ENCODE measurements at places on chromosomes 16 and 17. TPM values are rescaled to one million over a fixed set of nuclear protein-coding genes. Genes with fewer than 3 reads are reported as not detected.

- no peak for DNase-seq
These were observed 59.0 kb downstream of the SPACA3 start for GRCh38 chr17:33050611-33051140.

DNA sequence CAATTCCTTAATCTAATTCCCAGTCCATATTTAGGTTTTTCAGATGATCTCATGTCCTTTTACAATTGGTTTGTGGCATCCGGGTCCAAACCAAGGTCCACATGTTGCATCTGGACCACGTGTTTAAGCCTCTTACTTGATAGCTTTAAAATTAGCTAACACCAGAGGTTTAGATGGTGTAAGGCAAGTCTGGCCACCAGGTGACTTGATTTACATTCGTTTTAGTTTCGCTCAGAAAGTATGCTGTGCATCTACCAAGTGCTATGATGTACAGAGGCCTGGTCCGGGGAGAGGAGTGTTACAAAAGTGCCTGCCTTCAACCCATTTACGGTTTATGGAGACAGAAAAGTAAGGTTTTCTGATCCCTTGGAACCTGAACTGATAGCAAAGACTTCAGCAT lies 878 bp upstream of the DNAJA2 start:
- DNase-seq: peak; percentile 16

DNA sequence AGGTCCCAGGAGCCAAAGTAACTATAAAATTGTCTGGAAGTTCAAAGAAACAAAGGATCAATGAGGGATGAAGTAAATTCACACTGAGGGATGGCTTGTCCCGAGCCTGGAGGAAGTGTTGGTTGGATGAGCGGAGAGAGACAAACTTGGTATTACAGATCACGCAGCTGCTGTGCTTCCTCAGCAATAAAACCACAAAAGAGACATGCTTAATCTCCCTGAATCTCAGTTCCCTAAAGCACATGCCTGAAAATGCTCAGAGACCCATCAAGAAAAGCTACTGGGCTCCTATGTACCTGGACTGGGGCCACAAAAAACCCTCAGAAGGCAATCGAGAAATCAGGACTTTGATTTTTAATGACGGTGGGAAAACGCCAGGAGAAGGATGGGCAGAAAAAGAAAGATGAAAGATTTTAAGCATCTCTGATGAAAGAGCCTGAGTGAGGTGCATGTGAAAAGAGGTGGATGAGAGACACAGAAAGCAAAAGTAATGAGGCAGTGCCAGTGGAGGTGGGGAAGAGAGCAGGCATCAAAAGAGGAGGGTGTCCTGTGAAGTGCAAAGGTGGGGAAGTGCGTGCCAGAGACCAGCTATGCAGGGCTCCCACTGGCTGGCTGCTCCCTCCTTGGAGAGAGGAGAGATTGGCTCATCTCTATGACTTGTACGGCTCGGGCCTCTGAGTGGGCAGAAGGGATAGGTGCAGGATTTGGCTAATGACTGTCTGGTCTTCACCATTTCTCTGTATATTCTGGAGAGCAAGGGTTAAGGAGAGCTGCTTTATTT lies 143.7 kb downstream of the ABCC12 start:
- no peak for DNase-seq

GRCh38 chr17:48463526-48463925 lies 33.5 kb upstream of the SKAP1 start:
- DNase-seq: no peak

- DNase-seq: no peak
These were observed 17.8 kb downstream of the UBE2Z start for GRCh38 chr17:48925991-48926342.

GRCh38 chr17:2202996-2203575 lies 100.5 kb downstream of the SMG6 start:
- no peak for DNase-seq

DNA sequence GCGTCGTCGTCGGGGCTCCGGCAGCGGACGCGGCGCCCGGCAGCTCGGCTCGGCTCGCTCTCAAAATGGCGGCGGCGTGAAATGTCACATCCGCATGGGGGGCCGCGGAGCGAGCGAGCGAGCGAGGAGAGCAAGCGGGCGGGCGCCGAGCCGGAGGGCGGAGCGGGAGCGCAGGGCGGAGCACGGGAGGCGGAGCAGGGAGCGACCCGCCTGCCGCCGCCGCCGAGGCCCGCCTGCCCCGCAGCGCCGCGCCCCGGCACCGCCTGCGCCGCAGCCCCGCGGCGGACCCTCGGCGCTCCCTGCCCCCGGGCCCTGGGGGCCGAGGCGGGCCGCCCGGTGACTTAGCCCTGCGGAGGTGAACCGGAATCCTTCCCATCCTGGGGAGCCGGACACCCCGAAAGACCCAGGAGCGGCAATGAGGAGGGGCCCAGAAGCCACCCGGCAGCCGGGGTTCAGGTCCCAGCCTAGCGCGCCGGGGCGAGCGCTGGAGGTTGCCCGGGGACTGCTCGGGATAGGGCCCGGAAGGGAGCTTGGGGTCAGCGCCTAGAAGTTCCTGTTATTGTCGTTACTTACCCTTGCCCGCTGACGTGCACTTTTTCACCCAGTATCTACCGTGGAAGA lies at the start of gene USP7:
Gene USP7, minus strand, starts transcription at position 86 of the 621 bp plus-strand sequence. CDS start 621 bp downstream, outside the sequence.
- peak; percentile 90 for DNase-seq

DNA sequence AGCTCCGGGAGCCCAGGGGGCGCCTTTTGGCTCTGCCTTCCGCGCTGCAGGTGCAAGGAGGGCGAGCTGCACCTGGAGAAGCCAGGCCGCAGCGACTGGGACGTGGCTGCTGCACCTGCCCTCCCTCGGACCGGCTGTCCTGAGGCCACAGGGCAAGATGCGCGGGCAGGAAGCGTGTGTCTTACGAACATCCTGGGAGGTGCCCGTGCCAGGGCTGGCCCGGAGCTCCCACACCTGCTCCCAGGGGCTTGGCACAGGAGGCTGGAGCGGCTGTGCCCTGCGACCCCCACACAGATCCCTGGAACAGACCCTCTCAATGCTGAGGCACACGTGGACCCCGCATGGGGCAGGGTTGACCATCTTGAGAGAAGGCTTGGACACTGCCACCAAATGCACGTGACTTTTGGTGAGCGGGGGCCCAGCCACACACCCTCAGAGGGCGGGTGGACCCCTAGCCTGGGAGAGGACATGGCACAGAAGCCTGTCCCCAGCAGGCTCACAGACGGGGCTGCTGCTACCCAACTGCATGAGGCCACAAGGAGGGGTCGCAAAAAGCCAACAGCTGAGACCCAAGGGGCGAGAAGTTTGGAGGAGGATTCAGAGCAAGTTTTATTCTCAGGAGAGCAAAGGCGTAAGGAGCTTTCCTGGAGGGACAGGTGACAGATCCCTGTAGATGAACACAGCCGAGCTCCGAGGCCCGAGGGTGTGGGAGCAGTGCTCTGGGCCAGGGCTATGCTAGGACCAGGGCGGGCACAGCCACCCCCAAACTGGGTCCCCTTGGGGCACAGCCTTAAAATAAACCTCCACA lies 11.4 kb downstream of the NDUFAF8 start:
- DNase-seq: no peak

- no peak for DNase-seq
These were observed 28.3 kb upstream of the CDC42EP4 start for GRCh38 chr17:73340093-73340596.

GRCh38 chr16:79871906-79872305 lies 271.4 kb upstream of the MAF start:
- DNase-seq: no peak

GRCh38 chr17:45332989-45333701 lies 16.3 kb upstream of the MAP3K14 start:
- DNase-seq: no peak

DNA sequence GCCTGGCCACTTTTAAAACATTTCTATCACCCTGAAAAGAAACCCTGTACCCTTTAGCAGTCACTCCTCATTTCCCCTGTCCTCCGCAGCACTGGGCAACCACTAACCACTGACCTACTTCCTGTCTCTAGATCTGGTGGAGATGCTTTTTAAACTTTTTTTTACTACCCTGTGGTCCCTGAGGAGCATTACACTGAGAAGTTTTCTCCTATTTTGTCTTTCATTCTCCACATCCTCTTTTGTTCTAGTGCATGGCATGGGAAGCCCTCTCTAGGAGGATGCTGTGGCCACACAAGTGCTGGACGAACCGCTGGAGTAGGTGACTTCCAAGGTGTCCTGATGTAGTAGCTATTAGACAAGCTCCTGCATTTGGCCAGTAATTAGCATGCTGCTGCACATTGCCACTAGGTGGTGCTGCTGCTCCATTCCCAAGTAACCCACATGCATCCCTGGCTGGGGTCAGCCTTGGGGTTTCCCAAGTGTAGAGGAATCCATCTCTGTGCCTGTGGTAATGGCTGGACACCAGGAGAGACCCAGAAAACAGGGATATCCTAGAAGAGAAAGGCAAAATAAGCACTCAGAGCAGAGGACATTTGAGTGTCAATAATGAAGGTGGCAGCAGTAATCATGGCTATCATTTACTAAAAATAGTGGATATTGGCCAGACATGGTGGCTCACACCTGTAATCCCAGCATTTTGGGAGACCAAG lies 143.8 kb upstream of the CRHR1 start:
- peak; percentile 62 for DNase-seq

Gene AFMID
- total RNA-seq: 27.8 TPM

Gene HS3ST3A1
- 1.2 TPM for total RNA-seq

Gene CCL3
- 222 TPM for total RNA-seq

Gene CDK3
- 7.4 TPM for total RNA-seq

Gene GAS2L2
- not detected for total RNA-seq

Gene SGCA
- total RNA-seq: 0.48 TPM

Gene MPV17L
- total RNA-seq: 0.09 TPM

Measured in activated T-helper 2 cell treated with anti-CD3 and anti-CD28 coated beads, Interferon-gamma antibody, Interleukin-2, Interleukin-4, amounts not matched to agents 10 μg/mL and 5 μg/mL and 100 μg/mL, durations not matched to agents 14 hours and 24 hours and 36 hours (primary cell).